Endodermal cell (in vitro differentiated cells): ENCODE measurements at places on chromosomes 12 and 14.
A peak's percentile ranks its signal among the peaks of the same experiment; 100 is the strongest.

DNA sequence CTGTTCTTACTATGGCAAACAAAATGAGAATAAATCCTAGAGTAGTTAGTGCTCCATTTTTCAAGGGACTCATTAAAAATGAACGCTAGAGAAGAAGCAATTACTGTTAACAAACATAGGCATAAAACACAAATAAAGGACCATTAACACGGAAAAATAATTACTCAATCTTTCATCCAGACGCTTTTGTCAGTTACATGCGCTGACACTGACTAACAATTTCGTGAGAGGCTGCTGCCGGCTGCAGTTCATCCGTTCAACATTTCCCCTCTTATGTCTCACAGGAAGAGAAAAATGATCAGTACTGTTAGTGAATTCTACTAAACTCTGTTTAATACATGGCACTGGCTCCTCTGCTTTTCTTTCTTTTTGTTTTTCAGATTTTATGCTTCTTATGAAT is 472.7 kb upstream of the FLRT2 start:
- no peak for DNase-seq

- no peak for DNase-seq
Measured at GRCh38 chr12:14962153-14962539, 745 bp upstream of the ARHGDIB start.

DNA sequence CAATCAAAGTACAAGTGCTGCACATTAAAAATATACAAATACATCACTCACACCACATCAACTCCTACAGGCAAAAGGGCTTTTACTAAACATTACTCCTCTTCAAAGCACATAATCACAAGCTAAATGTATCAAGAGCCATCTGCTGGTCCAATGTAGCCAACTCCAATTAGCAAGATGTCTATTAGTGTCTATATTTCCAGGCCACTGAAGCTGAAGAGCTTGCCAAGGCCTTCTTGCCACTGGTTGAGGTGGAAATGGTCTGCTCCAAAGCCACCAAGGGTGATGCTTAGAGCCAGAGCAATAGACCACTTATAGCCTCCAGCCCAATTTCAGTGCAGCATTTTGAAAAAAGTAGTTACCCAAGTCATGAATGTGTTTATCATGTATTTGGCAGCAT is 54.4 kb downstream of the RASSF9 start:
- no peak for DNase-seq

DNA sequence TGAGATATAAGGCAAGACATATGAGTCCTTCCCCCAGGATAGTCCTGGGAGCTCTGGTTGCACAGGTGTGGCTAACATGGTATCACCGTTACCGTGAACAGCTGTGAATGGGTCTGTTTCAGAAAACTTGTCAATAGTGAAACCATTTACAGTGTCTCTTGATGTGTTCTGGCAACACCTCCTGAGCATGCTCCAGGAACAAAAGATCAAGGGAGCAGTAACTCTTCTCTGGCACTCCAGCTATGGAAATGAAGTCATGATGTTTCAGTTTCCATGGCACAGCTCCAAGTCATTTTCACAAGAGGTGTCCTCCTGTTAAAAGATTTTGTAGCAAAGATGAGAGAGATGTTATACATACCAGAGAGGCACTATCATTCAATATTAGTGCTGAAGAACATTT is 253.7 kb downstream of the SNAPC1 start:
- no peak for DNase-seq

- DNase-seq = peak; percentile 58
Measured at GRCh38 chr12:92466391-92467305, 236.1 kb upstream of the PLEKHG7 start.

DNA sequence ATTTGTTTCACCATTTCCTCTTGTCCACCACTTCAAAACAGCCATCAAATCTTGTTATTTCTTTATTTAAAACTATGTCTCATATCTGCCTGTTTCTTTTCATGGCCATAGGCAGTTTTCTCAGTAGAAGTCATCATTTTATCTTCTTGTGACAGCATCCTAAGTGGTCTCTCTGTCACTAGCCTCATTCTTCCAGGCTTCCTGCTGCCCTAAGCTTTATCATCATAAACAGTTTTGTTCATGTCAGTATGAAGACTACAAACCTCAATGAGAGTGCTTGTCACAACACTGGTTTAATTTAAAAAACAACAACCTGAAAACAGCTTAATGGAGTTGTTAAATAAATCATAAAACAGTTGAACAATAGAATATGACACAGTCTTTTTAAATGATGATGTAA is 387.8 kb upstream of the RPL10L start:
- DNase-seq = no peak

GRCh38 chr12:43288671-43289425 is 263.2 kb downstream of the ADAMTS20 start:
- no peak for DNase-seq

DNA sequence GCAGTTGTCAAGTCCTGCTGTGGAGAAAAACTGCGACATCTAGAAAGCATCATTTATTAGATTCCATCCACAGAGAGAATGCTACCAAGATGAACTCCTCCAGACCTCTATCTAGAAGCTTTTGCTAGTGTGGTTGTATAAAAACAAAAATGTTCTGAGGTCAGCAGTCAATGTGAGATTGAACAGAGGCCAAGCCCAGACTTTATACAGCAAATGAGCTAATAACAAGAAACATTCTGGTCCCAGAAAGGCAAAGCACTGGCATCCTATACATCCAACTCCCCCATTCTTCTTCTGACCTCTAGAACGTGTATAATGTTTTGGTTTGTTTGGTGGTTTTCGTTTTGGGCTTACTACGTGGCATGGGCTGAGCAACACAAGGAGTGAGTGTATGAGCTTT is 26.7 kb upstream of the RIN3 start:
- no peak for DNase-seq

GRCh38 chr12:118611295-118611694 is 234.9 kb downstream of the SUDS3 start:
- no peak for DNase-seq

DNA sequence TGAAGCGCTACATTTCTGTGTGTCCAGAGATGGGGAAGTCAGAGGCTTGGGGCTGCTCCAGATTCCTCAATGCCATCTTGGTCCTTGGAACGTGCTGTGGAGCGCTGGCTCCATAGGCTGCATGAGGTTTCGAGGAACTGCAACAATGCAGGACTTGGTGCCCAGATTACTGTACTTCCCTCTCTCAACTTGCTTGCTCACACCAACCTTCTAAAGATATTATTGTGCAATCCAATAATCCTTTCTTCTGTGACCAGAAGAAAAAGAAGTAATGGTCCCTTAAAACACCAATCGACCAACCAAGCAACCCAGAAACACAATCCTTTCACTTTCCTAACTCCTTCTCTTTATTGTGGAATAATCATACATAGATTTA is 3.7 kb downstream of the PRICKLE1 start:
- DNase-seq = no peak

GRCh38 chr14:50116966-50117365 is 594 bp upstream of the VCPKMT start:
- DNase-seq = no peak

DNA sequence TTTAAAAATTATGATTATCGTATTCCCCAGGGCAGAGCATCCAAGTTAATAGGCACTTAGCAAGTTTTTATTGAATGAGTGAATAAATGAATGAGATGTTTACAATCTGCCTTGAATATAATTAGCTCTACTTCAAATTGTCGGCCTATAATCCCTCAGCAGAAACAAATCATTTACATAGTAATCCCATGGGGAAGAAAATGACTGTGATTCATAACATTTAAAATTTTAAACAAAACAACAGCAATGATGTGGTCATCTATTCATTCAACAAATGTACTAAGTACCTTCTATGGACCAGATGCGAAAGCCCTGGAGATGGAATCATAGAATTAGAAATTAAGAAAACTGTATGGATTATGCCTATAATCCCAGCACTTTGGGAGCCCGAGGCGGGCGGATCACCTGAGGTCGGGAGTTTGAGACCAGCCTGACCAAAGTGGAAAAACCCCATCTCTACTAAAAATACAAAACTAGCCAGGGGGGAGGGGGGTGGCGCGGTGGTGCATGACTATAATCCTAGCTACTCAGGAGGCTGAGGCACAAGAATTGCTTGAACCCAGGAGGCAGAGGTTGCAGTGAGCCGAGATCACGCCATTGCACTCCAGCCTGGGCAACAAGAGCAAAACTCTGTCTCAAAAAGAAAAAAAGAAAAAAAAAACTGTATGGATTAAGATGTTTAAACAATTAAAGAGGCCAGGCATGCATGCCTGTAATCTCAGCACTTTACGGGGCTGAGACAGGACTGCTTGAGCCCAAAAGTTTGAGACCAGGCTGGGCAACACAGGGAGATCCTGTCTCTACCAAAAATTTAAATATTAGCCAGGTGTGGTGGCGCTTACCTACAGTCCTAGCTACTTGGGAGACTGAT is 17.7 kb upstream of the MDM2 start:
- no peak for DNase-seq

- DNase-seq = no peak
Measured at GRCh38 chr14:51884086-51884927, 23.9 kb downstream of the GNG2 start.

DNA sequence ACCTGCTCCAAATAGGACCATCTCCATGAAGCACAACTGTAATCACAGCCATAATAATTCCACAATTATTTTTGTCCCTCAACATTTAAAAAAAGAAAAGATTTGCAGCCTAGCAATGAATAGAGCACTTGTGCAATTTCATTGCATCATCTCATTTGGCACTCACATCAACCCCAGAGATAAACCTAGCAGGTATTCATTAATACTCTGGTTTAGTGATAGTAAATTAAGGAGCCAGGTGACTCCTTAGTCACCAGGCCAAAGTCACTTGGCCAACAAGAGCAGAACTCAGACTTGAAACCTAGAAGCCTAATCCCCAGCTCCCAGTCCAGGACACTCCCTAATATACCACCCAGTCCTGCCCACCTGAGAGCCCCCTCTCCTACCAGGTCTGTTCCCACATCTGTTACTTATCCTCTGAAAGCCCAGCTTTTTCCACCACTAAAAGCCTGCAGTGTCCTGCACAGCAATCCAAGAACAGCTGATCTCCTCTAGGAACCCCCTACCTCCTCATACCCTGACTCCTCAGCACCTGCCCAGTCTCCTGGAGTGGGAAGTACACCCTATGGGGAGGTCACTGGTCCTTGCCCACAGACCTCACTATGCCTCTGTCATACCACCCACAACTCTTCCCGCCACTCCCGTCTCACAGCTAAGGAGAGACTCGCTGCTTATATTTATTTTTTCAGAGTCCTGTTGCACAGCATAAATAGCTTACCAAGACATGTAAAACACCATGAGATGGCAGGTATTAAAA is 22.1 kb downstream of the OR10P1 start:
- peak; percentile 33 for DNase-seq

- no peak for DNase-seq
Measured at GRCh38 chr12:113770389-113770865, 195.7 kb downstream of the RBM19 start.

DNA sequence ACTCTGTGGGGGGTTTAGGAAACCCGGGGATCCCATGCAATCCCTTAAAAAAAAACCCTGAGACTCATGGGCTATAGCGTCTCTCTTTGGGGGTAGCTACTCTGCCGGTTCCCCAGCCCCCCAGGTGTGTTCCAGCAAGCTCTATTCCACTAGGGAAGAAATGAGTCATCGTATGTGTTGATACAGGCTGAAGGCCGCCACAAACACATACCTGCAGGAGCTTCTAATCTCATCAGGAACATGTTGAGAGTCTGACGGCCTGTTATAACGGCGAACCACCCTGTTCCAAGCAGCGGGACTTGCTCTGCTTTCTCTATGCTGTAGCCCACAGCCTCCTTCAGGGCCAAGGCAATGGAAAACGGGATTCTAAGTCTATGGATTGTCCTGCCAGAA is 977 bp upstream of the KRT5 start:
- DNase-seq = peak; percentile 77

GRCh38 chr12:9773216-9773877 is 12.6 kb upstream of the CD69 start:
- DNase-seq = no peak

DNA sequence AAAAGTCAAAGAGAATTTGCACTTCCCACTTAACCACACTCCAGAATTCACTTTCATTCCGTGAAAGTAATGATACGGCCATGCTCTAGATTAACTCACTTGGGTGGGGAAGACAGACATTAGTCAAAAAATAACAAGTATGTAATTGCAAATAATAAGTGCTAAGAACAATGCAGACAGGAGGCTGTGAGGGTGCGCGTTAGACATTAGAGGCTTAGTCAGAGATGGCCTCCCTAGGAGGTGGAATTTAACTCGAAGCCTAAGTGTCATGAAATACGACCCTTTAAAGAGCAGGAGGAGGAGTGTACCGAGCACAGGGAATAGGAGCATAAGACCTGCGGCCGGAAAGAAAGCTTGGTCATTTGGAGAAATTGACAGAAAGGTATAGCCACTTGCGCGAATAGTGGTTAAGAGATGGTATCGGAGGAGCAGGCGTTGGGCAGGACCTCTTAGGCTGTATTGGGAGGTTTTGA is 628 bp downstream of the SNRPF start:
- DNase-seq = peak; percentile 68

DNA sequence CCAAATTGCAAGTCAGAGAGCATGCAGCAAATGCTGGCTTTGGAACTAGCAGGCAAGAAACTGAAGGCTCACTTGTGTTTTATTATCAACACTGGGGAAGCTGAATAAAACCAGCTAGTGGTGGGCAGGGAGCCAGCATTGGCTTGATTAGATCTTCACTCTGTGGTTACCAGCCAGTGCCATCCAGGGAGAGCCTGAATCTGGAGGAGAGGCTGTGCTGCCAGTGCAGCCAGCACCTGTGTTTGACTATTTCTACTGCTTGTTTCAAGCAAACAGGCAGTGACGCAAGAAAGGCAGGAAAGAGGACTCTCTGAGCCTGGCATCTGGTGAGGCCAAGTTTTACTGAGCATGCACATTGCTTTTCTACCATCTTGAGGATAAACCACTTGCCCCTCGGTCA is 247.0 kb downstream of the PHLDA1 start:
- no peak for DNase-seq

DNA sequence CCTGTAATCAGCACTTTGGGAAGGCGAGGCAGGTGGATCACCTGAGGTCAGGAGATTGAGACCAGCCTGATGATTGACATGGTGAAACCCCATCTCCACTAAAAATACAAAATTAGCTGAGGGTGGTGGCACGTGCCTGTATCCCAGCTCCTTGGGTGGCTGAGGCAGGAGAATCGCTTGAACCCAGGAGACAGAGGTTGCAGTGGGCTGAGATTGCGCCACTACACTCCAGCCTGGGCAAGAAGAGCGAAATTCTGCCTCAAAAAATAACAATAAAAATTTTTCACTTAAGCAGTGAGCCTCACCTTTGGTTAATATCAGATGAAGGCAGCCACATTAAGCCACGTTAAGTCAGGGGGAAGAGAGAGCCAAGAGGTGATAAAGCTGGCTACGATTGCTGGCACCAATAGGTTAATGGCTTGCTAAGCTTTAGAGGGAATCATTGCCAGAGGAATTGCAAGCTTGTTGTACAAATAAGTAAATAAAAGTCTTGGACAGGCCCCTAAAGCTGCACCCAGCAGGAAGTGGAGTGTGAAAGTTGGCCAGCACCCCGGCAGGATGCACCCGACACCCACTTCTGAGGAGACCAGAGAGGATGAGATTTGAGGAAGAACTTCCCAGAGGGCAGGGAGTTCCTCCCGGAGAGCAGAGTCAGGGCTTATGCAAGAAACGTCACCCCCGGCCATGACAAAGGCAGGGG is 41.3 kb upstream of the TESC start:
- DNase-seq = no peak
